ENCODE measurements at places on chromosomes 1 and 21.

- DNase-seq = no peak
Observed at GRCh38 chr1:2259668-2260402, 31.7 kb downstream of the SKI start.

GRCh38 chr1:93992954-93993353 lies 83.7 kb upstream of the GCLM start:
- no peak for DNase-seq

DNA sequence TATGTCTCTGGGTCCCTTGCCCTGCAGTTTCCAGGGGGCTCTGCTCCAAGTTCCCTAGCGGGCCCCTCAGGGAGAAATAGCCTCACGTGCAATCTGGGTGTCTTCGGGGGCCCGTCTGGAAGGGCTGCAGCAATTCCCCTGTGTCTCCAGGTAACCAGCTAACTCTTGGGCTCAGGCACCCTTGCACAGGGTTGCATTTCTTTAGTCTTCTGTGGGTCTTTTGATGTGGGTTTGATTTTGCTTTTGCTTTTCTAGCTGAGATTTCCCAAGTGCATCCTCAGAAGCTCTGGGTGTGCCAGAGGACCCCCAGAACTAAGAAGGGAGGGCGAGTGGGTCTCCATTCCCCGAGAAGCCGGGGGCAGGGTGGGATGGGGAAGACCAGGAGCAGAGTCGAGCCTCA lies 75.7 kb downstream of the SPSB1 start:
- no peak for DNase-seq

DNA sequence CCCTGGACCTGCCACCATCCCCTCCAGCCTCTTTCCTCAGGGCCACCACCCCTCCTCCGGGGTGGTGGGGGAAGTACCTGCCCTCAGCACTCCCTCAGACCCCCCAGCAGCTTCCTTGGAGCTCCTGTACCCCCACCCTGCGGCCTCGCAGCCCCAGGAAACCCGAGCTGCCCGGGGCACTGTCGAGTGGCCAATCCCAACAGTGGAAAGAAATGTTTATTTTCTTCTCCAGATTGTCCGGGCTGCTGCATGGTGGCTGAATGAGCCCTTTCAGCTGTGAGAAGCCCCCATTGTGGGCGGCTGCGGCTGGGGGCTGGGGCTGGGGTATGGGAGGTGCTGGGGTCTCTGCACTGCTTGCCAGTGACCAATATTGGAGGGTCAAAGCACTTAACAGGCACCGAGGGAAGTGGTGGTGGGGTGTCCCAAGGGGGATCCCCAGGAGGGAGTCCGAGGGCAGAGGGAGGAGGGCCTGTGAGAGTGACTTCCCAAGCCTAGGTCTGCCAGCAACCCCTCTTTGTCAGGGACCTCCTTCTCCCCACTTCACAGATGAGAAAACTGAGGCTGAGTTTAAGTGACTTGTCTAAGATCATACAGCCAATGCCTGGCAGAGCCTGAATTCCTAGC lies 25.2 kb downstream of the RUNX3 start:
- no peak for DNase-seq

DNA sequence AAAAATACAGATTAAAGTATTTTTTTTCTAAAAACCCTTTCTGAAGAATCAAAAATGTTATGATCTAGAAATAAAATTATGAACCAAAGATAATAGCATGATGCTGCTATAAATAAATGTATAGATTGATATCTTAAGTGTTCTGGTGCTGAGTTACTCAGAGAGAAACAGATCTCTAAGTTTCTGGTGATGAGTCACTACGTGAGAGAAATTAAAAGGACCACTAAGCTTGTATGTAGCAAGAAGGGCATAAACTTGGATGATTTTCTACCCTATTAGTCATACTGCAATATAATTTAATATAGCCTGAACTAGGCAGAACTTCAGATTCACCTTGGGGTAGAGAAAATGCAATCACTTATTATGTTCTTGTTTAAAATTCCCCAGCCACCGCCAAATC lies 514.8 kb downstream of the AMY1C start:
- no peak for DNase-seq

- DNase-seq = peak; percentile 19
Observed at GRCh38 chr1:153404768-153405167, 11.6 kb upstream of the S100A7A start.

DNA sequence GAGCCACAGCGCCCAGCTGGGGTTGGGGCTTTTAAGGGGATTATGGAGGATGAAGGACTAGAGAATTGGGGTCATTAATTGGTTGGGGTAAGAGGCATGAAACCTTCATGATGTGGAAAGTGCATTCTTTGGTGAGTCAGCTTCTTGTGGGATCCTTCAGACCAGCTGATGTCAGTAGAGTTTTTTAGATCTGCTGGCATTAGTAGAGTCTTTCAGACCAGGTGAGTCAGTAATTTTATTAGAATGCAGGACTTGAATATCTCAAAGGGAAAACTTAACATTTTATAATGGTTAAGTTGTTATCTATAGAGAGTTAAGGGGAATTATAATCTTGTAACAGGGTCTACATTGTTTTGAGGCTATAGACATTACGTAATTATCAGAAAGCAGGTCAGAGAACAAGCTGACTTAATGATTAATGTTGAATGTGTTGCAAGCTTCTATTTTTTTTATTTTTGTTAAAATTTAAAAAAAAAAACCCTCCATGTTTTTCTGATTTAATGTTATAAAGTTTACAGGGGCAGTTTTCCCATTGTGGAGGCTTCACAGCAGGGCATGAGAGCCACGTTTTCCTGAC lies 160.9 kb upstream of the FMN2 start:
- DNase-seq = no peak

GRCh38 chr1:156388174-156389137 lies 19.4 kb downstream of the RHBG start:
- DNase-seq = no peak

All from stimulated activated CD8-positive, alpha-beta memory T cell treated with anti-CD3 and anti-CD28 coated beads, Interleukin-7, amount 100 ng/mL, for 1 hour (primary cell).